ENCODE measurements at places on chromosomes 5 and 9. TPM values are rescaled to one million over a fixed set of nuclear protein-coding genes. Genes with fewer than 3 reads are reported as not detected.

The BTNL3 gene
- 0.11 TPM for polyA plus RNA-seq

The ECM2 gene
- polyA plus RNA-seq: 10.8 TPM

The CFAP157 gene
- polyA plus RNA-seq: 0.18 TPM

The ZFP2 gene
- 0.86 TPM for polyA plus RNA-seq

The LHFPL2 gene
- 5.6 TPM for polyA plus RNA-seq

The PCDHB7 gene
- 0.57 TPM for polyA plus RNA-seq

The PCDHA10 gene
- polyA plus RNA-seq: 0.02 TPM

The CNTFR gene
- 55.0 TPM for polyA plus RNA-seq

The UBE2D2 gene
- 111 TPM for polyA plus RNA-seq

The SUSD3 gene
- polyA plus RNA-seq: 0.16 TPM

The FCN1 gene
- 1.7 TPM for polyA plus RNA-seq

The RASGRF2 gene
- 2.7 TPM for polyA plus RNA-seq

The PCDHGC5 gene
- 1.4 TPM for polyA plus RNA-seq

The ZBTB34 gene
- polyA plus RNA-seq: 2.4 TPM

The PAEP gene
- not detected for polyA plus RNA-seq

The SH3RF2 gene
- 354 TPM for polyA plus RNA-seq

The LHX6 gene
- 2.9 TPM for polyA plus RNA-seq

The IGFBPL1 gene
- 0.25 TPM for polyA plus RNA-seq

The ST6GALNAC6 gene
- 55.9 TPM for polyA plus RNA-seq

The KCNIP1 gene
- polyA plus RNA-seq: 0.11 TPM

The SLC46A2 gene
- 0.02 TPM for polyA plus RNA-seq

The ADAMTS13 gene
- 4.6 TPM for polyA plus RNA-seq

The FIBCD1 gene
- 1.2 TPM for polyA plus RNA-seq

The CBY3 gene
- polyA plus RNA-seq: not detected

The LCN9 gene
- polyA plus RNA-seq: not detected

The SHROOM1 gene
- 2.9 TPM for polyA plus RNA-seq

The C5 gene
- 0.97 TPM for polyA plus RNA-seq

The SNCAIP gene
- polyA plus RNA-seq: 1.2 TPM

The RNF183 gene
- polyA plus RNA-seq: not detected

The CER1 gene
- not detected for polyA plus RNA-seq

The SPATA31D4 gene
- polyA plus RNA-seq: not detected

The WWC1 gene
- polyA plus RNA-seq: 0.45 TPM

The LURAP1L gene
- 3.0 TPM for polyA plus RNA-seq

The AK8 gene
- polyA plus RNA-seq: 0.66 TPM

The NSMF gene
- 25.5 TPM for polyA plus RNA-seq

The BHMT gene
- polyA plus RNA-seq: 0.07 TPM

The CCNB1 gene
- polyA plus RNA-seq: 2.8 TPM

The CRB2 gene
- 0.02 TPM for polyA plus RNA-seq

The HRH2 gene
- polyA plus RNA-seq: 18.6 TPM

The REEP5 gene
- polyA plus RNA-seq: 91.8 TPM

The CYLC2 gene
- polyA plus RNA-seq: not detected

The TMEM203 gene
- polyA plus RNA-seq: 47.5 TPM

The PCDHAC1 gene
- polyA plus RNA-seq: not detected

The TMOD1 gene
- polyA plus RNA-seq: 184 TPM

The PCDHA7 gene
- polyA plus RNA-seq: 0.02 TPM
